NCI-H1930 (cell line): ENCODE measurements at places on chromosomes 11 and 22.

GRCh38 chr22:33035272-33035863 is 22.8 kb downstream of the SYN3 start:
- DNase-seq = no peak

- no peak for DNase-seq
Measured at GRCh38 chr22:47157486-47158270, 395.2 kb downstream of the TBC1D22A start.

DNA sequence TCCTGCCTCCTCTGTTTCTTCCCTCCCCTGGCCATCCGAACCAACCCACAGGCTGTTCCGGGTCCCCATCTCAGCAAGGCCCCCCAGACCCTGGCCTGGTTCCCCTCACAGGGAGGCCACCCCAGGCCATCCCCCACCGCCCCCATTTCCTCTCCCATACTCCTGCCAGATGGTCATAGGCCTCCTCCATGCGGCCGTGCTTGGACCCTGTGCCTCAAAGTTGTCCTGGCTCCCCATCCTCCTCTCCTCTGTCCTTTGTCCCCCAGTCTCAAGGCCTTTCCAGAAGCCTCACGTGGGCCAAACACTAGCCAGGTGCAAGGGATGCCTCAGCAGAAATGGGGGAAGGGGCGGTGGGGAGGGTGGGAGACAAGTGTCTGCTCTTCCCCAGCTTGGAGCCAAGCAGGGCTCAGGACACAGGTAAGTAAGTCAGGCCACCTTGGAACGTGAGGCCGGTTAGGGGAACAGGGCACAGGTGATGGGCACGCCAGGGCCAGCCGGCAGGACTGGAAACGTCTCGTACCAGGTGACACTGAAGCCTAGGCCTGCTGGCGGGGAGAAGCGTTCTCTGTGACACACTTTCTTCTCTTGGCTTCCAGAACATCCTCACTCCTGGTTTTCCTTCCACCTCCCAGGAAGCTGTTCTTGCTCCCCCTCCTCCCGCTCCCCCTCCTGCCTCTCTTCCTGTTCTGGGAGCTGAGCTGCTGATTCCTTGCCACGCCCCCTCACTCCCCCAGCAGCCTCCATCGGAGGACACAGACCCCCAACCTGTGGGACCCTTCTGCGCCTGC is 31.5 kb upstream of the SLC22A12 start:
- no peak for DNase-seq

GRCh38 chr22:28299753-28300152 is 379.9 kb downstream of the TTC28 start:
- DNase-seq = no peak

- no peak for DNase-seq
Measured at GRCh38 chr11:22670830-22671229, 4.4 kb downstream of the GAS2 start.

- no peak for DNase-seq
Measured at GRCh38 chr11:8533332-8533731, 60.7 kb downstream of the STK33 start.

DNA sequence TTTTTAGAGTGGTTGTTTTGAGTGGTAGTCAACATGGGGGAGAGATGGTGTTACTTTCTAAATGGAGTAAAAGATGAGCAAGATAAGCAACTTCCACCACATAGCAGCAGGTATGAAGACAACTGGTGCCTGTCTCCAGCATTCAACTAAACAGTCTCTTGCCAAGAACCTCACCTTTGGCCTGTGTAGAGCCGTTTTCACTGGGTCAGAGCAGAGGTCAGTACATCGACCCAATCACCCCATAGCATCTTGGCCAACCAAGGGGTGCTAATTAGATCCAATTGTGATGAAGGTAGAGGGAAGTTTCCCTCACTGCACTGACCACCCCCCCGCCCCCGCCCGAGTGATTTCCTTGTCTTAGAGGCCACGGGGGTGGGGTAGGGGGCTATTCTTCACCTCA is 188.2 kb downstream of the BLID start:
- DNase-seq = no peak

GRCh38 chr11:39780131-39780530 is 1679.3 kb downstream of the LRRC4C start:
- no peak for DNase-seq
